ENCODE measurements at places on chromosomes 13 and 19.

DNA sequence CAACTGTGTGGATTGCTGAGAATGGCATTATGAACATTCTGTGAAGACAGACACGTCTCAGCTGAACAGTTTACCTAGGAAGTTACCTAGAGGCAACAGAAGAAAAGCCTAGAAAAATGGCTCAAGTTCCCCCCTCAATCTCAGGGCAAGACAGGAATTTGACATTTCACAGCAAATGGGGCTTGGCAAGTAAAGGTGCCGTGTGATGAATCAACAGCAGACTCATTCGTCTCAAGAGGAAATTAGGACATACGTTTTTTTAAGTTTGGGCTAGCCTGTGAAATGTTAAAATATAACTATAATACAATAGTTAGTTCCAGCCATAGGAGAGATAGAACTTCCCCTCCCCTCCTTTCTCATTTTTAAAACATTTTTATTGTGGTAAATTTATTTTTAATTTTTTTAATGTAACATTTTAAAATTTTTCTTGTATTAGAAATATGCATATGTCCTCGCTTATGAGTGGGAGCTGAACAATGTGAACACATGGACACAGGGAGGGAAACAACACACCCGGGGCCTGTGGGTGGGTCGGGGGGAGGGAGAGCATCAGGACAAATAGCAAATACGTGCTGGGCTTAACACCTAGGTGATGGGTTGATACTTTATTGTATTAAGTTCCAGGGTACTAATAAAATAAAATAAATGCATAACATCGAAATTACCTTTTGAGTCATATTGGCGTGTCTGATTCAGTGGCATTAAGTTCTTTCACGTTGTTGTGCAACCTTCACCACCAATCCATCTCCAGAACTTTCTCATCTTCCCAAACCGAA is 116.0 kb downstream of the COL4A2 start:
- DNase-seq = no peak

DNA sequence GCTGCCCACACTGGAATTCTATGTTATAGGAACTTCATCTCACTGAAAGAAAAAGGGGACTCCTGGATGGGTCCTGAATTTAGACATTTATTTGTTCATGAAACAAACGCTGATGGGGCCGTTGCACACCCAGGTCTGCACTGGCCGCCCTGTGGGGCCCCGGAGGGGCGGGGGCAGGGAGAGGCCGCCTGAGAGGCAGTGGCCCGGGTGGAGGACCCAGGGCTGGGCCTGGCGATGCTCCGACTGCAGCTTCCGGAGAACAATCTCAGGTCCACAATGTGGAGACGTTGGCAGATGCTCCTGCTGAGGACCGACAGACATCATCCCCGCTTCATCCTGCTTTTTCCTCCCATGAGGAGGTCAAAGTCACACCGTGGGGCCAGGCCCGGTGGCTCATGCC is 16.3 kb upstream of the PTBP1 start:
- no peak for DNase-seq

DNA sequence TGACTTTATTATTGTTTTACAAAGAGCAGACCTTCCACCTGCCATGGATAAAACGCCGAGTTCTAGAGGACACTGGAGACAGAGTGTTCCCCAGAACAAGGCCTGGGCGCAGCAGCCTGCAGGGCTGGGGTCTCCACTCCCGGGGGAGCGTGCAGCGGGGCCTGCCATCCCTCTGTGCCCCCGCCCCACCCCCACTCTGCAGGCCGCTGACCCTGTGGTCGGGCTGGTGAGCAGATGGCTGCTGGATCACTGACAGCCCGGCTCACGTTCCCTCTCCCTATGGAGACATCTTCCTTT is 8.6 kb upstream of the PTBP1 start:
- DNase-seq = no peak

DNA sequence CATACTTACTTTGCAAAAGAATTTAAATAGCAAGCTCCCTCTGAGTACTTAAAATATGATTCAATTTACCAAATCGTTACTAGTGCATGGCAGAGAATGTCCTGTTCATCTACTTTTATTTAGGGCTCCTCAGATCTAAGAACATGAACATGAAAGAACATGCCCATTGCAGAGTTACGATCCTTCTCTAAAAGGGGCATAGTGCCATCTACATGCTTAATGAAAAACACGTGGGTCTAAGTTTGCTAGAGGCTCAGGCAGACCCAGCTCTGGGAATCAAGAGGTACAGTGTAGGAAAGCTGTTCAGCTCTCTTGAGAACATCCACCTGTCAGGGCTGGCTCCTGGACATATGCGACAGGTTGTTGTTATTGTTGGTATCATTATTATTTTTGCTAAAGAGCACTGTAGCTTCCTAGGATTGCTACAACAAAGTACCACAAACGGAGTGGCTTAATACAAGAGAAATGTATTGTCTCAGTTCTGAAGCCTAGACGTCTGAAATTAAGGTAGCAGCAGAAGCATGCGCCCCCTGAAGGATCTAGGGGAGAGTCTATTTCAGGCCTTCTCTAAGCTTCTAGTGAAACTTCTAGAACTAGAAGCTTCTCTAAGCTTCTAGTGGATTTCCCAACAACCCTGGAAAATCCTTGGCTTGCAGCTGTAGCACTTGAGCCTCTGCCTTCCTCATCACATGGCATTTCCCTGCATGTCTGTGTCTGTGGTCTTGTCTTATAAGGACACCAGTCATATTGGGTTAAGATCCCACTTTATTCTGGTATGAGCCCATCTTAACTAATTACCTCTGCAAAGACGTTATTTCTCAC is 133.9 kb downstream of the DCT start:
- no peak for DNase-seq

GRCh38 chr13:21673789-21674489 is 3.1 kb downstream of the FGF9 start:
- DNase-seq = no peak
